Neural progenitor cell (in vitro differentiated cells): ENCODE measurements at places on chromosomes 4 and X. TPM values are rescaled to one million over a fixed set of nuclear protein-coding genes. Genes with fewer than 3 reads are reported as not detected.

Gene SLC7A11
- 7.0 and 9.6 TPM in 2 replicates for total RNA-seq

- peak; percentile 94 for DNase-seq
- peak within 1 kb of the TSS; percentile 71 for H3K4me3 ChIP-seq
- peaks cover 7% of the 10 kb centered on the region for H3K4me1 ChIP-seq
- H3K27me3 ChIP-seq = no peaks in the 10 kb centered on the region
- H3K27ac ChIP-seq = peak within 1 kb of the TSS; percentile 99
Observed at GRCh38 chr4:143336781-143337599, at the start of gene GAB1. GAB1 (plus strand) TSS chr4:143336876; CDS start chr4:143337189, 313 bp downstream.

GRCh38 chr4:94168321-94168720 lies 39.3 kb upstream of the SMARCAD1 start:
- H3K36me3 ChIP-seq = no peaks in the 10 kb centered on the region
- no peak overlapping the region for H3K4me3 ChIP-seq
- no peak overlapping the region for H3K27ac ChIP-seq
- DNase-seq = no peak
- peaks cover 5% of the 10 kb centered on the region for H3K4me1 ChIP-seq

- DNase-seq = no peak
- H3K4me3 ChIP-seq = no peak overlapping the region
- no peaks in the 10 kb centered on the region for H3K27me3 ChIP-seq
- H3K4me1 ChIP-seq = no peaks in the 10 kb centered on the region
Observed at GRCh38 chr4:15832523-15833451, 54.7 kb downstream of the CD38 start.

DNA sequence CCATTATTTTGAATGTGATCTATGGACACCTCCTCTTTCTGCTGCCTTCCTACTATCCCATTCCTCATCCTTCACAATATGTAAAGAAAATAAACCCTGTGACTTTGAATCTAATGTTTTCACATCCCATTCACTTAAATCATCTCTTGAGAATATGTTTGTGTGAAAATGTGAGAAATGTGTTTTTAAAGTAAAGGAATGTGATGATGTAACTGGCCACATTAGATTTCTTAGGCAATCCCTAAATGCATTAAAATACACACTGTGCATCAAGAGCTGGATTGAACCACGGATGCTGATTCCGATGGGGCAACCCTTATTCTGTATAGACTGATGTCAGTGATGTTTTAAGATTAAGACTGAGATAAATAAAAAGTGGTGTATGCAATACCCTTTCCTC lies 558.9 kb upstream of the TENM3 start:
- H3K4me1 ChIP-seq = peaks cover 9% of the 10 kb centered on the region
- H3K27ac ChIP-seq = no peak overlapping the region
- no peaks in the 10 kb centered on the region for H3K27me3 ChIP-seq
- no peaks in the 10 kb centered on the region for H3K36me3 ChIP-seq

Gene NALF2
- total RNA-seq = 1.6 and 3.2 TPM in 2 replicates

Gene NOX1
- not detected in 2 replicates for total RNA-seq

Gene SHROOM4
- total RNA-seq = 3.0 TPM in 2 replicates

DNA sequence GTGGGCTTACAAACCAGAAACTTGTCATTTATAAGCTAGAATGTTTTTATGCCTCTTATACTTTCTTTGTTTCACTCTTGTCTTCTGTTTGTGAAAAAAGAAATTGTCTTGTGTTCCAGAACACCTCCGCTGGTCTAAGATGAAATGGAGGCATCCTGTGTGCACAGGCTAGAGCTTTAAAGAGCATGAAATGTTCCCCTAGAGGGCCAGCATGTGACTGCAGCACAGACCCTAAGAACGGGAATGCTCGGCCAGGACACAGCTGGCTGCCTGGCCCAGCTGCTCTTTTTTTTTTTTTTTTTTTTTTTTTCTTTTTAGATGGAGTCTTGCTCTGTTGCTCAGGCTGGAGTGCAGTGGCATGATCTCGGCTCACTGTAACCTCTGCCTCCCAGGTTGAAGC lies 33.6 kb downstream of the SETD7 start:
- H3K36me3 ChIP-seq = no peaks in the 10 kb centered on the region
- H3K4me1 ChIP-seq = peaks cover 9% of the 10 kb centered on the region
- H3K27ac ChIP-seq = no peak overlapping the region
- peak; percentile 36 for DNase-seq
- H3K27me3 ChIP-seq = no peaks in the 10 kb centered on the region
- H3K4me3 ChIP-seq = no peak overlapping the region

GRCh38 chr4:81348086-81348777 lies 123.5 kb downstream of the RASGEF1B start:
- peaks cover 3% of the 10 kb centered on the region for H3K4me1 ChIP-seq
- DNase-seq = no peak
- no peak overlapping the region for H3K4me3 ChIP-seq
- no peak overlapping the region for H3K27ac ChIP-seq

- H3K27ac ChIP-seq = no peak overlapping the region
- no peak overlapping the region for H3K4me3 ChIP-seq
- H3K4me1 ChIP-seq = no peaks in the 10 kb centered on the region
- no peak for DNase-seq
- H3K27me3 ChIP-seq = no peaks in the 10 kb centered on the region
- H3K36me3 ChIP-seq = peaks cover 44% of the 10 kb centered on the region
Observed at GRCh38 chr4:86744570-86744969, 104.6 kb downstream of the SLC10A6 start.

DNA sequence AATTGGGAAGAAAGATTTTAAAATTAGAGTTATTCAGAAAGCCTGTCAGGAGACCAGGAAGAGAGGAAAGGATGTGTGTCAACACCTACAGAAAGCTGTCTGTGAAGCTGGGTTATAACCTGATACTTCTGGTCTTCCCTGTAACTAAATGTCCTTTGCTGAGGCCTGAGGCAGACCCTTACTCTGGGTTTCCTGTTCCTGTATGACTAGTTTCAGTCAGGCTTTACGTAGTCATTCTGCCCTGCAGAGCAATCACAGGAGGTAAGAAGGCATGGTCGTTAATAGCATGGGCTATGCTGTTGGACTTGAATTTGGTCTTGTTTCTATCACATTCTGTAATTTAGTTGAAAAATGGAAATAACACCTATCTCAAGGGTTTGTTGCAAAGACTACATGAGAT lies 110.5 kb upstream of the IGFBP7 start:
- no peak overlapping the region for H3K27ac ChIP-seq
- no peak for DNase-seq
- no peak overlapping the region for H3K4me3 ChIP-seq
- H3K27me3 ChIP-seq = no peaks in the 10 kb centered on the region

DNA sequence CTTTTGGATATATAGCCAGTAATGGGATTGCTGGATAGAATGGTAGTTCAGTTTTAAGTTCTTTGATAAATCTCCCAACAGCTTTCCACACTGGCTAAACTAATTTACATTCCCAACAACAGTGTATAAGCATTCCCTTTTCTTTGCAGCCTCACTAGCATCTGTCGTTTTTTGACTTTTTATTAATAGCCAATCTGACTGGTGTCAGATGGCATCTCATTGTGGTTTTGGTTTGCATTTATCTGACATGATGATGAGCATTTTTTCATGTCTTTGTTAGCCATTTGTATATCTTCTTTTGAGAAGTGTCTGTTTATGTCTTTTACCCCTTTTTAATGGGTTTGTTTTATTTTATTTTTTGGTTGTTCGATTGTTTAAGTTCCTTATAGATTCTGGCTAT lies 13.3 kb downstream of the UBQLN2 start:
- DNase-seq = no peak
- H3K27me3 ChIP-seq = no peaks in the 10 kb centered on the region
- H3K4me1 ChIP-seq = no peaks in the 10 kb centered on the region
- H3K27ac ChIP-seq = no peak overlapping the region
- H3K36me3 ChIP-seq = peaks cover 5% of the 10 kb centered on the region

DNA sequence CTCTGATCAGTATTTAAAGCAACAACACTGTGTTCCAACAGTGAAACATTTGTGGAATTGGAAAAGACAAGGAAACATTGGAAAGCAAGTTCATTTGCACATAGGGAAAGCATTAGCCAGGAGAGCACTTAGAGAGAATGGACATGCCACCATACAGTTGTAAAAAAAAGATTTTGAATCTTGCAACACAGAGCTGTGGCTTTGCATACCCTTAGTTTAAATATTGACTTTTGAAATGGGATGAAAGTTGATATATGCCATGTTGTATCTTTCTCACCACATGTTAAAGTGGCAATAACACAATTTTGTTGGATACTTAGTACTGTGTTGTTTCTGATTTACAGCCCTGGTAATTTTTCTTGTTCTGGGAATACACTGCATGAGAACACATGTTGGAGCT lies 208.1 kb downstream of the BMPR1B start:
- H3K27me3 ChIP-seq = no peaks in the 10 kb centered on the region
- DNase-seq = no peak
- H3K4me3 ChIP-seq = no peak overlapping the region
- no peaks in the 10 kb centered on the region for H3K4me1 ChIP-seq
